Right renal cortex interstitium (tissue), 3 donors: ENCODE measurements at places on chromosomes 7 and 10. TPM values are rescaled to one million over a fixed set of nuclear protein-coding genes. Genes with fewer than 3 reads are reported as not detected.

DNA sequence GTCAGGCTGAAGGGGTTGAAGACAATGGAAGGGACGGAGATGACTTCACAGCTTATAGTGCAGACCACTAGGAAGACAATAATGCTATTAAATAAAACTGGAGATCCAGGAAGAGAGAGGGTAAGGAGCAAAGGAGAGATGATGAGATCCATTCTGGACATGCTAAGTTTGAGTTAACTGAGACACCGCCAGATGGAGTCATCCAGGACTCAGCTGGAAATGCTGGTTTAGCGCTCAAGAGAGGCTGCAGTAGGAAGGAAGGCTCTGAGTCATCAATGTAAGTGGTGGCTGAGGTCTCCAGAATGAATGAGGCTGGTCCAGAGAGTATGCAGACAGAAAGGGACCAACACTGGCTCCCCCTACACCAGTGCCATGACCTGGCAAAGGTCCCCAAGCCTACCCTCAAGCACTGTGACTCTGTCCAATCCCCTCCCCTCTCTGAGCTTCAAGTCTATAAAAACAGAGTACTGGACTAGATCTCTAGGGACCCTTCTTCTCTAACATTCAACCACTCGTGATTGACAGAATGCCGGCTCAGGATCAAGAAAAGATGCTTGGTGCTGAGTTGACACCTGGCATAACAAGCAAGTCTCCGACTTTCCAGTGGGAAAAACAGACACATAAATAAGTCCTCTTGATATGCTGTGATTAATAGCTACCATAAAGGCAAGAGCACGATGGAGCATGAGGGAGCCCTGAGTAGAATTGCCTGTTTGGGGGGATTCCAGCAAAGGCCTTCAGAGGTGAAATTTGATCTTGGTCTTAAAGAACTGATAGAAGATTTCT lies 8.9 kb downstream of the GFRA1 start:
- DNase-seq: no peak

GRCh38 chr10:78895469-78895868 lies 173.3 kb upstream of the ZMIZ1 start:
- no peak for DNase-seq

- no peak for DNase-seq
Observed at GRCh38 chr10:86188796-86189558, 177.6 kb downstream of the GRID1 start.

DNA sequence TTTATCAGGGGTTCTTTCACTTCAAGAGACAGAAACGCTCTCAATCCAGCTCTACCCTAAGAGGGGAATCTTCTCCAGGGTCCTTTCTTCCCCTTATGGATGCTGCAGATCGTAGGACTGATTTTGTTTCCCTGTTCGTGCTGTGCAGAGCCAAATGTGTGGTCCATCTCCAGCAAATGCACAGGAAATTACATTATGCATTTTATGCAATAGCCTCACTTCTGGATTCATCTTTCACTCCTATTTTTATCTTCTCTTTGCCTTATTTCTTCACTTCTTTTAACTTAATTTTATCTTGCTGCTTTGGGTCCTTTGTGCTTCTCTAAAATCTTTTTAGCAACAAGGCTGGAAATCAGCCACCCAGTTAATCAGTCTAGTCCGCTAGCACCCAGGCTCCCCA lies 184.5 kb upstream of the INHBA start:
- DNase-seq: no peak

Gene AGFG2
- polyA plus RNA-seq: 10.4 TPM

Gene GIMAP8
- polyA plus RNA-seq: 11.3 TPM
